AG08395 (cell line): ENCODE measurements at places on chromosomes 12 and 14.

GRCh38 chr12:50297027-50297426 is 13.7 kb upstream of the LIMA1 start:
- DNase-seq = no peak

GRCh38 chr12:49983892-49984291 is 11.1 kb downstream of the AQP6 start:
- peak; percentile 88 for DNase-seq

GRCh38 chr14:72515779-72516770 is 377.8 kb downstream of the DPF3 start:
- DNase-seq = no peak

- no peak for DNase-seq
These were observed 80.6 kb downstream of the MAP1LC3B2 start for GRCh38 chr12:116639765-116640164.

DNA sequence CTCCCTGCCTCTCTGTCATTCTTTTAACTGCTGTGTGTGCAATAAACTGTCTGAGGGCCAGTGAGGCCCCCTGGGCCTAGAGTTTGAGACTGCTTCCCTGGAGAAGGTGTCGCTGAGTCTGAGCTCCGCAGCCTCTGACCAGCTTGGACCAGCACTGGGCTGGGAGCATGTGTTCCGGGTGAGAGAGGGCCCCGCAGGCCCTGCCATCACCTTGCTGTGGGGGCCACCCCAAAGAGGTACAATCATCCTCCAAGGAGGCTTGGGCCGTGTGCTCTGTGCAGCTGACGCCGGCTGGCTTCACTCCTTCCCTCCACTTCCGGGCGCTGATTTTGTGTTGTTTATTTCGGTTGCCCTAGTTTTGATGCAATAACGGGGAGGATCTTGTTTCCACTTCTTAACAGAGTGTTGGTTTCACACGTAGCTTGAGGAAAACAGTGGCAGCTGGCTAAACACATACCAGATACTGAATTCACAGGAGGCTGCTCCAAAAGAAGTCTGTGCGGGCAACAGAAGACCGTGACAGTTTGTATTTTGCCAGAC is 121.6 kb downstream of the TMEM132C start:
- DNase-seq = no peak

DNA sequence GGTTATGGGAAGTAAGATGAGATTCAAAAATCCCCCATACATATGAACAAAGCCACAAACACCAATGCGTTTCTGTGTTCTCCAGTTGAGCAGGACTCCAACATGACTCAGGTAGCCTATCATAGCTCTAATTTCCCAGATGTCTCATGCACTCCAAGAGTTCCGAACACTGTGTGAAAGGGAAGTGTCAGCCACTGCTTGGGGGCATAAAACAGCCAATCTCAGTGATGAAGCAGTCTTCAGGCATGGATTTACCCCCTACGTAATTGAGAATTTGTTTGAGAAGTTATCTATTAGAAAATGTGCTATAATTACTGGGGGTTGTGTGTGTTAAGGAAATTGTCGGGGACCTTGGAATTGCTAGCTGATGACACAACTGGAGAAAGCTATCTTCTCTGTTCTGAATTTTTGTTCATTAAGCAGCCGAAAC is 153.9 kb upstream of the AVPR1A start:
- DNase-seq = peak; percentile 5

GRCh38 chr12:59708064-59708463 is 112.2 kb downstream of the SLC16A7 start:
- peak; percentile 48 for DNase-seq

DNA sequence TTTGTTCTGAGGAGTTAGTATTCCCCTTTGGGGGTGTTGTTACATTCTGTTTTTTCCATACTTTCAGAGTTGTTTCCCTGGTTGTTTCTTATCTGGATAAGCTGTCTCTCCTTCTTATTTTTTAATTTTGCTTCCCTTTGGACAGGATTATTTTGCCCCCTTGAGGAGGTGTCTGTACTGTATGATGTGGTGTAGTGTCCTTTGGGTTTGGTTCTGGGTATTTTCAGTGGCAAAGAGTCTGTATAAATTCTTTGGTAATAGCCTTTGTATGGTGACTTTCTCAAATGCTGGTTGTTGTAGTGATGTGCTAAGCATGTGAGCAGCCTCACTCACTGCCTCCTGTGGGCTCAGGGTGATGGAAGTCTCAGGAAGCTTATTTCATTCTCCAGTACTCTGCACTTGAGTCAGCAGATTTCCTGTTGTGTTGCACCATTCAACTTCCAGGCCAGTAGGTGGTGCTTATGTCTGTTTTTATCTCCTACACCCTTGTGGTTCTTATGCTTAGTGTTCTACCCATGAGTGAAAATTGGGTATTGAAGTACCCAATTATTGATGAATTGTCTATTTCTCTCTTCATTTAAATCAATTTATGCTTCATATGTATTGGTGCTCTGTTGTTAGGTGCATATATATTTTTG is 103.3 kb upstream of the PMCH start:
- peak; percentile 16 for DNase-seq

DNA sequence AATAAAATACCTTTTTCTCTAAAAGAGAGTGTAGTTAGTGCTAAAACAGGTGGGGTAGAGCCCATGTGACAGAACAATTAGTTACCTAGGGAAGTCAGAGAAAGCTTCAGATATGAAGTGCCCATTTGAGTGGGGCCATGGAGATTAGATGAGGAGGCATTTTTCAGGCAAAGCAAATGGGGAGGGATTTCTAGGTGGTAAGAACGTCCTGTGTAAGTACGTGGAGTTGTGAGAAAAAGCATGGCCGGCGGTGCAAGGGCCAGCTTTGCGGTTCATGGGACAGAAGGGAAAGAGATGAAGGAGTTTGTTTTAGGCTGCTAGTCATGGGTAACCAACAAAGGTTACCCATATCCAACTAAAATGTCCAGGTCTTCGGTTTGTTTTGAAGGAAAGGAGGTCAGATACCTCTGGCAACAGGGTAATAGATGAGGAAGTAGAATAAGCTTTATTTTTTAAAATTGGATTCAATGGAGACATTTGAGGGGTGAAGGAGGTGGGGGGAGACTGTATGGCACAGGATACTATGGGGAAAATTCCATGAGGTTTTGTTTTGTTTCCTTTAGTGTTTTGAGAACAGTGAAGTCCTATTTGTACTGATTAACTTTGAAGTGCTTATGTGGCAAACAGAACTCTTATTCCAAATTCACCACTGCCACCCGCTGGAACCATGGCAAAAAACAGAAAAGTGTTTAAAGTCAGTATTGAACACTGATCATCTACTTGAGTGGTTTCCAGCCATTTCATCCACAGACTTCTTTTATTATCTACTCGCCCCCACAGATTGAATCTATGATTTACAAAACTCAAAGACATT is 10.0 kb upstream of the SNRPF start:
- DNase-seq = peak; percentile 32

- no peak for DNase-seq
These were observed 105.4 kb downstream of the FUT8 start for GRCh38 chr14:65517635-65518542.

- DNase-seq = no peak
These were observed 52.9 kb upstream of the OXA1L start for GRCh38 chr14:22713631-22713950.

GRCh38 chr12:101891462-101891971 is 14.1 kb downstream of the DRAM1 start:
- peak; percentile 65 for DNase-seq

DNA sequence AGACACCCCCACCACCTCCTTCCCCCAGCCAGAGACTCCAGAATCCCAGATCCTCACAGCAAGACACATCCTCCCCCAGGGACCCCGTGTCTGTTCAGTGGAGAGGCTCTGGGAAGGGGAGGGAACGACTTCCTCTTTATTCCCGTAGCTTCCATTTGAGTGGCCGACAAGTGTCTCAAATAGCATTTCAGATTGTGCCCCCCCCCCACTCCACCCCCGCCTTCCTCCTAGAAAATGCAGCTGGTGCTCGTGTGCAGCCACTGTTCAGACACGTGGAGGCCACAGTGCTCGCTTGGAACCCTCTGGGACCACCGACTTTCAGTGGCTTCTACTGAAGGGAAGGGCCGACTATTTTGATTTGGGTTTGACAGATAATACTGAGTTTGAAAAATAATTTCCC is 14.3 kb downstream of the PPP2R5C start:
- DNase-seq = no peak

- no peak for DNase-seq
These were observed 8.6 kb upstream of the ADSS1 start for GRCh38 chr14:104715416-104715815.

DNA sequence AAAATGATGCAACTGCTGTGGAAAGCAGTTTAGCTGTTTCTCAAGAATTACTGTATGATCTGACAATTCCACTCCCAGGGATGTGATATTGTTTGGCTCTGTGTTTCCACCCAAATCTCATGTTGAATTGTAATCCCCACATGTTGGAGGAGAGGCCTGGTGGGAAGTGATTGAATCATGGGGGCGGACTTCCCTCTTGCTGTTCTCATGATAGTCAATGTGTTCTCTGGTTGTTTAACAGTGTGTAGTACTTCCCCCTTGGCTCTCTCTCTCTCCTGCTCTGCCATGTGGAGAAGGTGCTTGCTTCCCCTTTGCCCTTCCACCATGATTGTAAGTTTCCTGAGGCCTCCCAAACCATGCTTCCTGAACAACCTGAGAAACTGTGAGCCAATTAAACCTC is 93.4 kb upstream of the CPM start:
- DNase-seq = no peak

DNA sequence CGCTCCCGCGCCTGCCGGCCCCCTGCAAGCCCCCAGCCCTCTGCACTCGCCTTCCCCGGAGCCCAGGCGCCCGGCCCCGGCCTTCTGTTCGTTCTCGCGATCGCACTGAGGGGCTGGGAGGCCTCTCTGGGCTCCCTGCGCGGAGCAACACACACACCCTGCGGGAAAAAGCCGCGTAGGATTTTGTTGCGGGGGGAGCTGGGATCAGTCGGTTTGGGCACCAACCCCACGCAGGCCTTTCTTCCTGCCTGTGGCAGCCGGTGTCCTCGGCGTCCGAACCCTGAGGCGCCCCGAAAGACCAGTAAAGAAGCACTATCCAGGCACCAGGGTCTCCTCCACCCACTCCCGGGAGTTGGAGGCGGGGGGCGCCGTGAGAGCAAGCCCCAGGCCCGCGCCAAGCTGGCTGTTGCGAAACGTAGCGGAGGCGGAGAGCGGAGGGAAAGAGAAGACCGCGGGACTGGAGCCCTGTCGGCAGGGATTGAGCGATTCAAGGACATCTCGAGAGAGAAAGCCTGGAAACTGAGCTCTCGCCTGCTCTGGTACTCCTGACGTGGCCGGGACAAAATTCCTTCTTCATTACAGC is 1.9 kb upstream of the HOXC5 start:
- peak; percentile 62 for DNase-seq

- peak; percentile 96 for DNase-seq
These were observed at the start of gene LIMA1 for GRCh38 chr12:50283229-50283923. Gene LIMA1, minus strand, starts transcription at chr12:50283520. Its CDS starts 34,769 bp downstream, at chr12:50248751.

- no peak for DNase-seq
These were observed 25.3 kb downstream of the TPCN1 start for GRCh38 chr12:113246478-113247122.

DNA sequence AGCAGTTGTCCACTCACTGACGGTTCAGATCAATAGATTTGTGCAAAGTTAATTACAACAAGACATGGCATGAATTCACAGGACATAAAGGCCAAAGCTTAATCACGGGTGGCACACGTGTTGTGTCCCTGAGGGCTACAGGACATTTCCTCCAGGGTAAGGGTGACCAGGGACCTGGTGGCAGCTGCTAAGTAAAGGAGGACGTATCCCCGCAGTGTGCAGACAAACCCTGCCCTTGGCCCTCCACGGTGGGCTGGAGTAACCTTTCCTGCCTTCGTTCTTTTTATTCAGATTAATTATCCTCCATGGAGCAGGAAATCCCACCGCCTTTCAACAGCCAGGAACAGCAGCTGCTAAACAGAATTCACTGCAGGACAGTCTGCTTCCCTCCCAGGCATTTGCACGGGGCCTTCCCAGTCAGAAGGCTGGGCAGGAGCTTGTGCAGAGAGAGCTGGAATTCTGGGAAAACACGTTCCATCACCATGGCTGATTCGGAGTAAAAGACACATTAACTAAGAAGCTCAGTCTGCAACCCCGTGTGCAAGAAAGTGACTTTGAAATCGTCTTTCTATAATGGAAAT is 289.9 kb upstream of the SFSWAP start:
- DNase-seq = no peak

GRCh38 chr14:75222208-75222701 is 45.8 kb upstream of the TMED10 start:
- peak; percentile 81 for DNase-seq

GRCh38 chr14:70067810-70068209 is 120.9 kb downstream of the SLC8A3 start:
- no peak for DNase-seq

GRCh38 chr12:109192358-109192757 is 76.0 kb downstream of the ACACB start:
- DNase-seq = peak; percentile 86

GRCh38 chr12:117820216-117820907 is 148.4 kb downstream of the KSR2 start:
- DNase-seq = no peak

- no peak for DNase-seq
These were observed 19.3 kb downstream of the SLC6A13 start for GRCh38 chr12:243381-243780.

- DNase-seq = no peak
These were observed 16.9 kb upstream of the TMEM132C start for GRCh38 chr12:128250096-128250495.

DNA sequence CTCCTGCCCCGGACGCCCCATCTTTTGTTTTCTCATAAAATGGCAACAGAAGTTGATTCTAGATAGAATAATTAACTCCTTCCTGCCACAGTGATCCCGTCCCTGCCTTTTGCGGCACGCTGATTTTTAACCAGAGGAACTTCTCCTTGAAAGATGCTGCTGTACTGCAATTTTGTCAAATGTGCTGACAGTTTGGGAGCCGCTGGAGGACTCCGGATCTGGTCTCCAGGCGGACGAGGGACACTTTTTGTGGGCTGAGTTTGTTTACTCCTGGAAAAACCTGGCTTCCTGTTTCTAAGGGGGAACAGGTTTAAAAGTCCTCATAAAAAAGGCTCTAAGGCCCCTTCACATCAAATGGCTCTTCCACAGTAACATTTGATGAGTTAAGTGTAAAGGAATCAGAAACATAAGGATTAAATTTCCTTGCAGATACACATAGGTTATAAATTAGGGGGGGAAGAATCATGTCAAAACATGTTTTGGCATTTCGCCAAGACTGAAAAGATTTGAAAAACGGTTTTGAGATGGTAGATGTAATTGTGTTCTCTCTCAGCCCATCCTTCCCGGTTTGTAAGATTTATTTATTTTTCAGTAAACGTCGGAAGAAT is 15.5 kb downstream of the FZD10 start:
- DNase-seq = no peak
